LHCN-M2 (cell line): ENCODE measurements at places on chromosomes 3 and 15. TPM values are rescaled to one million over a fixed set of nuclear protein-coding genes. Genes with fewer than 3 reads are reported as not detected.
A peak's percentile ranks its signal among the peaks of the same experiment; 100 is the strongest.

DNA sequence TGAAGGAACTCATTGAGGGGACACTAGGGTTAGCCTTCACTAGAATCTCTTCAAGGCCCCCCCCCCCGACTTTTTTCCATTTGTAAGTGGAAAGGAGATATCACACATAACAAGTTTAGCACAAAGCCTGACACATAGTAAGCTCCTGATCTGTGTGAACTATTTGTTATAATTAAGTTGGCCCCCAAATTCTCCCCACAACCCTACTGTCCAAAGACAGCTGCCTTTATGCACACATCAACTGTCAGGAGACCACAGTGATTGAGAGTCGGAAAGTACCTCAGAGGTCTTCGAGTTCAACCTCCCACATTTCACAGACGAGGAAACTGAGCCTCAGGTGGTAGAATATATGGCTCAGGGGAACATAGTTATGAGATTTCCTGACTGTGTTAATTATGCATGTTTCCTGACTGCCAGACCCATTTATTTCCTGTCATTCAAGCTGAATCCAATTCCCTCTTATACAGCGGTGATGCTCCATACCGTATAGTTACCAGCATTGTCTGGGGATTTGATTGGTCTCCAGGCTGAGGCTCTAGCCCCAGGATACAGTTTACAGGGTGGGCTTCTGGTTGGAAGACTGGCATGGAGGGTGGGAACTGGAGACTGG is 227.4 kb upstream of the CMC1 start:
- no peak for DNase-seq

DNA sequence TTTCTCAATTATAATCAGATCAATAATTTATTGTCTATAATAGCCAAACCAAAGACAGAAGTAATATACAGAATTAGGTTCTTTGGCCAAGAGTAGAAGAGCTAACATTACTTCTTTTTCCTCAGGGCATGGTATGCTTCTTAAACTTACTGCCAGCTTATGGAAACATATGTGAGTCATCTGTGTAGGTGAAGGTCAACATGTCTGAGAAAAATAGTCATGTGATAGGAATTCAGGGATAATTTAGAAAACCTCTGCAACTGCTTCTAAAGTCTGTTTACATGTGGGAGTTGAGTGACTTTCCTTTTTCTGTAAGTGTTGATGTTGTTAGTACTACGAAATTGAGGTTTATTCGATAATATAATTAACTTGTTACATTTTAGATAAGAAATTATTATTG is 19.2 kb upstream of the MAP6D1 start:
- peak; percentile 68 for DNase-seq

GRCh38 chr3:11385891-11386290 is 113.7 kb downstream of the ATG7 start:
- peak; percentile 21 for DNase-seq

Gene HYAL3
- total RNA-seq = 4.2 and 6.9 TPM in 2 replicates

Gene CCDC191
- 0.51 and 1.3 TPM in 2 replicates for total RNA-seq

- no peak for DNase-seq
These were observed 66.9 kb upstream of the KLF13 start for GRCh38 chr15:31259562-31260252.

Gene CPLX3
- not detected in 2 replicates for total RNA-seq

GRCh38 chr15:79035814-79036213 is 54.8 kb downstream of the RASGRF1 start:
- DNase-seq = no peak

Gene CHRNA5
- total RNA-seq = 5.5 and 9.6 TPM in 2 replicates

GRCh38 chr3:143242101-143242500 is 122.5 kb downstream of the CHST2 start:
- DNase-seq = peak; percentile 74

Gene CHRD
- total RNA-seq = 0.11 and 1.7 TPM in 2 replicates

GRCh38 chr3:46849686-46850467 is 13.4 kb downstream of the MYL3 start:
- no peak for DNase-seq

- peak; percentile 40 for DNase-seq
These were observed 482.6 kb upstream of the TPRG1 start for GRCh38 chr3:188689101-188689574.

- DNase-seq = no peak
These were observed 5.0 kb upstream of the BCL2L10 start for GRCh38 chr15:52117549-52117948.

- no peak for DNase-seq
These were observed 336.0 kb upstream of the KCNH8 start for GRCh38 chr3:18812316-18812715.

Gene CILP
- total RNA-seq = under 0.01 and 0.17 TPM in 2 replicates

Gene MKRN2OS
- total RNA-seq = not detected in 2 replicates

DNA sequence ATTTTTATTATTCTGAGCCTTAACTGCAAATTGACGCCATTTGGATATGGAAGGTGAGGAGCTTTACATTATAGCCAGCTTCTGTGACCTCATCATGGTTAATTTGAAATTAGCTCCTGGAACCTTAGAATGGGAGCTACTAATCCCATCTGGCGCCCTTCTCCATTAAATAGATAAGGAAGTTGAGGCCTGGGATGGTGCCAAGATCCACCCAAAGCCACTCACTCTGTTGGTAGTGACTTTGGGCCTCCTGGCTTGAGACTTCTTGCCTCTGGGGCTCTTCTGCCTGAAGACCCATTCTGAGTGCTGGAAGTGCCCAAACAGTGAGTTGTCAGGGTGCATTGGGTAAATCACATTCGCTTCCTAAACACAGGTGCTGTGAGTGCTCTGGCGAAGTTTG is 12.0 kb upstream of the HMCES start:
- DNase-seq = no peak

GRCh38 chr3:79766496-79767193 is 1.2 kb downstream of the ROBO1 start:
- DNase-seq = no peak

Gene IP6K1
- total RNA-seq = 22.1 and 26.6 TPM in 2 replicates

DNA sequence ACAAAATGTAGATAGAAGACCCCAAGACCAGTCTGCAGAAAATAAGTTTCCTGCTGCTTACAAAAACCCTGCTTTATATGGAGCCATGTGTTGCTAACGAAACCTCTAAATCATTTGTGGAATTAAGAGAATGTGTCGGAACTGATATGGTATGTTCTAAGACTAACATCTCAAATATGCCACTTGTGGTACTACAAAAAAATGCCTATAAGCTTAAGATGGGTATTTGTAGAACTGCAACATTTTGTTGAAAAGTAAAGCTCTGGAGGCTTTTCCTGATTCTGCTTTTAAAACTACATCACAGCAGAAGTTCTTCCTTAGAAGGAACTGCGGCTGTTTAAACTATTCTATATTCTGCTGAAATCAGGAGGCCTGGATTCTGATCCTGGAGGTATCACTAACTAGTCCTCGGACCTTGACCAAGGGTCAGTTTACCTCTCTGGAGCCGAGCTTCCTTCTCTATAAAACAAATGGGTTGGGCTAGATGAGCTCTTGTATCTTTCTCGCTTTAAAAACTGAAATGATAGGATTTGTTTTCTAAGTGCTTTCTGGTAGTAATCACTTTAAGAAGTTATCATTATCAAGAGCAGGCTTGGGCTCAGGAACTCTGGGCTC is 74.9 kb downstream of the RAD18 start:
- peak; percentile 85 for DNase-seq

- peak; percentile 19 for DNase-seq
These were observed 351.2 kb downstream of the RAP2B start for GRCh38 chr3:153513236-153513635.

Gene SLC51A
- not detected in 2 replicates for total RNA-seq

Gene IMPG2
- total RNA-seq = 0.19 and 0.23 TPM in 2 replicates

- no peak for DNase-seq
These were observed 24.6 kb downstream of the ACAD11 start for GRCh38 chr3:132635052-132635451.

GRCh38 chr3:146705225-146705624 is 100.1 kb upstream of the PLSCR5 start:
- no peak for DNase-seq

Gene CPNE9
- total RNA-seq = not detected in 2 replicates

Gene EXD1
- total RNA-seq = not detected in 2 replicates
